ENCODE measurements at places on chromosomes 2 and 18.

DNA sequence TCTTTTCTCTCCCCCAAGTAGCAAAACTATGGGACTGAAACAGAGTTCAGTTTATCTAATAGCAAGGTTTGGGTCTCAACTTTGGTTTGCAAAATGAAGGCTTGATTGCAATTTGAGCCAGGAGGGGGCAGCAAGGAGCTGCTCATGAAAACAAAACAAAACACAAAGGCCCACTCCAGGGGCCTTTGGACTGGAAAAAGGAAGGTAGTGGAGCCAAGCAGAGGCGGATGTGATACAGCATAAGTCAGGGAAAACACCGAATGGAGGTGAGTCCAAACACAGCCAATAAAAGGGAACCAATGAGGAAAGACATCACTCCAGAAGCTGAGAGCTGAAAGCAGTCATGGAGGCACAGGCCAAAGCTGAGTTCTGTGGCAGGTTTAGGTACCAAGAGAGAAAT, 799.7 kb upstream of the ACVR2A start:
- H3K4me1 ChIP-seq, result no peaks in the 10 kb centered on the region
- H3K4me3 ChIP-seq, result no peak overlapping the region
- no peak overlapping the region for H3K27ac ChIP-seq

- H3K27ac ChIP-seq, result no peak overlapping the region
- no peak for DNase-seq
- no peaks in the 10 kb centered on the region for H3K4me1 ChIP-seq
- H3K36me3 ChIP-seq, result no peaks in the 10 kb centered on the region
Observed at GRCh38 chr2:71812736-71813135, 334.9 kb downstream of the CYP26B1 start.

GRCh38 chr18:31720867-31721266, 36.5 kb upstream of the B4GALT6 start:
- no peak overlapping the region for H3K27ac ChIP-seq
- no peaks in the 10 kb centered on the region for H3K36me3 ChIP-seq
- no peaks in the 10 kb centered on the region for H3K27me3 ChIP-seq

DNA sequence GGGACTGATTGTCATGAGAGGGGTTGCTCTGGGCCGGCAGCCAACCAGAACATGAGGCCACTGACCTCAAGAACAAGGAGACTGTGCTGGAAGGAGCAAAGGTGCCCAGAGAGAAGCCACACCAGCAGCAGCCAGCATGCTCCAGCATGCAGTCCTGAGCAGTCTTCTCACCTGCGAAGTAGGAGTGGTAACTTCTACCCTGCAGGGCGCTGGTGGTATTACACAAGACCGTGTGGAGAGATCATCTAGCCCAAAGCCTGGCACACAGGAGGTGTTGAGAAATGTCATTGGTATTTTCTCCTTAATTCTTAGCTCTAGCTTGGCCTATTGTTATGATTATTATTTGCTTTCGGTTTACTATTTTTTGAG, 132.7 kb downstream of the TSN start:
- H3K4me3 ChIP-seq, result no peak overlapping the region
- no peaks in the 10 kb centered on the region for H3K36me3 ChIP-seq
- DNase-seq, result no peak

DNA sequence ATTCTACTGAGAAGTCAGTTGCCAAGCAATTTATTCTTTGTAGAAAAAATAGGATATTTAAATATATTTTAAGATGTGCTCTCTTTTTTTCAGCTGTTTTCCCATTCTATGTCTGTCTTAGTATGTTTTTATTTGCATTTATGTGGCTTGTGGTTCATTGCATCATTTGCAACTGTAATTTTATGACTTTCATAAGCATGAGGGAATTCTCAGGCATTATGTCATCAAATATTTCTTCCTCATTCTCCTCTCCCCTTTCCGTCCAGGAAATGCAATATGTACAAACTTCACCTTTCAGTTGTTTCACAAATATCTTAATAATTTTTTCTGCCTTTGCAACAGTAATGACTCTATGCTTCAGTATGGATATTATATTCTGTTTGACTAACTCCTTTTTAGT, 560.2 kb upstream of the LRATD1 start:
- H3K36me3 ChIP-seq, result no peaks in the 10 kb centered on the region
- peaks cover 3% of the 10 kb centered on the region for H3K4me1 ChIP-seq
- no peaks in the 10 kb centered on the region for H3K27me3 ChIP-seq
- H3K27ac ChIP-seq, result no peak overlapping the region

GRCh38 chr2:119753041-119753929, 6.4 kb upstream of the PTPN4 start:
- DNase-seq, result peak; percentile 61
- H3K4me1 ChIP-seq, result no peaks in the 10 kb centered on the region
- no peak overlapping the region for H3K4me3 ChIP-seq
- H3K27ac ChIP-seq, result no peak overlapping the region
- H3K27me3 ChIP-seq, result no peaks in the 10 kb centered on the region

GRCh38 chr2:48841126-48841525, 85.6 kb upstream of the LHCGR start:
- no peaks in the 10 kb centered on the region for H3K36me3 ChIP-seq
- H3K27me3 ChIP-seq, result no peaks in the 10 kb centered on the region
- no peak for DNase-seq
- H3K4me3 ChIP-seq, result no peak overlapping the region

DNA sequence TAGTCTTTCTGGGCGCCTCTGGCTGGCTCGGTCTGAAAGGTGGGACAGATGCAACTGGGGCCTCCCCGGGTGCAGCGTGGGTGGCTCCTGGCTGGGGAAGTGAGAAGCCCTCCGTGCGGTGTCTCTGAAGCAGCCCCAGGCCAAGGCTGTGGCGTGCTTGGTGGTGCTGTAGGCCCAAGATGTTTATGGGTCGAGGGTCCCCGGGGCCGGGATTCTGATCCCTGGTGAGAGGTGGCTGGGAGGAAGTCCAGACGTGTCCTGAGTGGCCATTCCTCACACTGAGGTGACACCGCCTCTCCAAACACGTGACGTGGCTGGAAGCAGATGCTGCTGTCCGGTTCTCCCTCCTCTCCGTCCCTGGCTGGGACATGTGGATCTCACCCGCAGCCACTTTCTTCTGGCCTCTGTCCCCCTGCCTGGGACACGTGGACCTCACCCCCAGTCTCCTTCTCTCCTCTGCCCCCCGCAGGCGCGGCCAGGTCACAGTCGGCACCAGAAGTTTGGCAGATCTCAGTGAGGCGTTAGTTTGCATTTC, 12.6 kb downstream of the RTP5 start:
- peaks cover 31% of the 10 kb centered on the region for H3K4me1 ChIP-seq
- H3K27me3 ChIP-seq, result no peaks in the 10 kb centered on the region
- peak overlapping the region; percentile 67 for H3K4me3 ChIP-seq
- no peaks in the 10 kb centered on the region for H3K36me3 ChIP-seq
- H3K27ac ChIP-seq, result no peak overlapping the region

GRCh38 chr2:5959836-5960820, 267.9 kb downstream of the SOX11 start:
- no peak overlapping the region for H3K4me3 ChIP-seq
- no peaks in the 10 kb centered on the region for H3K36me3 ChIP-seq
- no peaks in the 10 kb centered on the region for H3K4me1 ChIP-seq
- no peak for DNase-seq
- H3K27me3 ChIP-seq, result no peaks in the 10 kb centered on the region
- no peak overlapping the region for H3K27ac ChIP-seq

DNA sequence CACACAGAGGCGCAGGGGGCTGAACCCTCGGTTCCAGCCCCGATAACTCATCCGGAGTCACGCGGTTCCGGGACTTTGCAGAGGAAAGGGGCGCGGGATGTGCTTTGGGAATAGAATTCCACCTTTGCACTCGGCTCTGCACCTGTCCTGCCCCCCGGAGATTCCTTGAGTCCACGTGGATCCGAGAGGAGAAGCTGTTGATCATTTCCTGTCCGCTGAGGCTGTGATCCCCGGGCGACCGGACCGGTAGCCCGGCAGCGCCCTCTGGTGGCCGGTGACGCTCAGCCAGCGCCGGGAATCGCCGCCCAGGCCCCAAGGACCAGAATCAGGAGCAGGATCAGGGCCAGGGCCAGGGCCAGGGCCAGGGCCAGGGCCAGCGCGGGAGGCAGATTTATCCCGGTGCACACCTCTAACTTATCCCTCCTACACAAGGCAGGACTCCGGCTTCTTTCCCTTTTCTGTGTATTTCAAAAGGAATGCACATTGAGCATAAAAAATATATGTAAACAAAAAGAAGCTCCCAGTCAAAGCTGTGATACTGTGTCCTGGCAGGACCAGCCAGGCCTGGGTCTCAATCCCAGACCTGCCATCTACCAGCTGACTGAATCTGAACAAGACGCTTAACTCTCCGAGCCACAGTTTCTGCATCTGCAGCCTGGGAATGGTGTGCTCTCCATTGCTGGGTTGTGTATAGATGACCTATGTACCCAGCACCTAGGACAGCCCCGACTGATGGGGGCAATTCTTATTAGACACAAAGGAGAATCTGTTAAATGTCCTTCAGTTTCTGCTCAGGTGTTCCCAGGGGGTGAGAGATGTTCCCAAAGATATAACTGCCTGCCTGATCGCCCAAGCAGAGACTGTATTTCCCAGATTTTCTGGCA, 8.5 kb upstream of the SPATA3 start:
- no peak overlapping the region for H3K27ac ChIP-seq
- DNase-seq, result peak; percentile 88
- H3K36me3 ChIP-seq, result no peaks in the 10 kb centered on the region
- H3K4me3 ChIP-seq, result peak overlapping the region; percentile 46
- peaks cover 12% of the 10 kb centered on the region for H3K27me3 ChIP-seq
- H3K4me1 ChIP-seq, result no peaks in the 10 kb centered on the region

- no peak overlapping the region for H3K27ac ChIP-seq
- no peaks in the 10 kb centered on the region for H3K4me1 ChIP-seq
- H3K27me3 ChIP-seq, result no peaks in the 10 kb centered on the region
- no peak for DNase-seq
- peaks cover 3% of the 10 kb centered on the region for H3K36me3 ChIP-seq
- no peak overlapping the region for H3K4me3 ChIP-seq
Observed at GRCh38 chr2:151795646-151796240, 32.5 kb downstream of the ARL5A start.

GRCh38 chr2:68737711-68738110, 3.1 kb downstream of the ARHGAP25 start:
- no peak overlapping the region for H3K27ac ChIP-seq
- H3K4me1 ChIP-seq, result no peaks in the 10 kb centered on the region
- H3K27me3 ChIP-seq, result no peaks in the 10 kb centered on the region
- no peaks in the 10 kb centered on the region for H3K36me3 ChIP-seq
- no peak overlapping the region for H3K4me3 ChIP-seq
- DNase-seq, result no peak

DNA sequence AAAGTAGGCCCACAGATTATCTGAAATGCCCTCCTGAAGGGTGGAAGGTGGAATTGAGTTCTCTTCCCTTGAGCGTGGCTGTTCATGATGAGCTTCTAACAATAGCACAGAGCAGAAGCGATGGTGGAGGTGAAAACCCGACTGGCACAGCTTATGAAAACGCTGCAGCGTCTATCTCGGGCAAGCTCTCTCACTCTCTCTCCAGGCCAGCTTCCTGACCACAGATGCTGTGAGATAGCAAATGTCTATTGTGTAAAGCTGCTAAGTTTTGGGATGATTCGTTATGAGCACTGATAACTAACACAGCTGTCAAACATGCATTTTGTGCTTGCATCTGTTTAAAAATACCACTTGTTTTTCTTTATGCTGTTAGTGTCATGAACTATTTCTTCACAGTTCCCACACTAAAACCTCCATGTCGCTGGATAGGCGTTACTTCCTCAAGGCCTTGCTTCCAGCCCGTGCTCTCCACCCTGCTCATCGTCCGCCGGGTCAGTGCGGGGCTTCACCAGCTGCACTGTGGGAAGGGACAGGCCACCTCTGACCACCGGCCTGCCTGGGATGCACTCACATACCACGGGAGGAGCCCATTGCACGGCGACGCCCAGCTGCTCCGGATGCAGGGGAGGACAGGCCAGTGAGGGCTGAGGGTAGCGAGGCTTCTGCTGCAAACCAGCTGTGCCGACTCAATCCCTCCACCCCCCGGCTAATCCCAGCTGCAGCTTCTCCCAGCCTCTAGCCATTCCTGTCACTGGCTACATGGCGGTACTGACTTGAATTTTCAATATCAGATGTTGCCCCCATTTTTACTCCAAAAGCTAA, 60.0 kb upstream of the OTOS start:
- H3K27ac ChIP-seq, result no peak overlapping the region
- peaks cover 30% of the 10 kb centered on the region for H3K4me1 ChIP-seq
- H3K36me3 ChIP-seq, result no peaks in the 10 kb centered on the region
- no peaks in the 10 kb centered on the region for H3K27me3 ChIP-seq
- DNase-seq, result peak; percentile 46

- no peaks in the 10 kb centered on the region for H3K27me3 ChIP-seq
- no peaks in the 10 kb centered on the region for H3K36me3 ChIP-seq
- no peak overlapping the region for H3K4me3 ChIP-seq
- H3K4me1 ChIP-seq, result no peaks in the 10 kb centered on the region
- H3K27ac ChIP-seq, result no peak overlapping the region
Observed at GRCh38 chr2:197661626-197662025, 13.8 kb downstream of the RFTN2 start.

- no peaks in the 10 kb centered on the region for H3K36me3 ChIP-seq
- no peak overlapping the region for H3K27ac ChIP-seq
- no peaks in the 10 kb centered on the region for H3K4me1 ChIP-seq
- H3K27me3 ChIP-seq, result no peaks in the 10 kb centered on the region
- no peak overlapping the region for H3K4me3 ChIP-seq
Observed at GRCh38 chr2:104976603-104977120, 61.2 kb upstream of the MRPS9 start.

DNA sequence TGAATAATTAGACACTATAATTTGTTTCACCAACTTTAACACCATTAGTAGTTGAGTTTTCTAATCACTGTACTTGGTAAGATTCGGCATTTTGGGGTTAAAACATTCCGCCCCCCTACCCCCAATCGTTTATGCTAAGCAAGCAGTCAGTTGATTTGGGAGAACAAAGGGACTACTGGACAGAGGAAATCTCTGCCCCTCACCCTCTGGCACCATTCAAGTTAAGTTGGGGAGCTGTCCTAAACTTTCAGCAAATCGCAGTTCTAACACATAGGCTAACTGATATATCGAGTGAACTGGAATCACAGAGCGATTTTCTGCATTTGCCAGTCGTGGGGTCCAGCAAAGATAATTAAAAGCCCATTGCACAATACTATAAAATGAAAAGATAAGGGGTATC, 5.6 kb downstream of the KLF7 start:
- no peaks in the 10 kb centered on the region for H3K36me3 ChIP-seq
- no peak overlapping the region for H3K4me3 ChIP-seq
- peaks cover 39% of the 10 kb centered on the region for H3K4me1 ChIP-seq
- no peak overlapping the region for H3K27ac ChIP-seq
- peaks cover 15% of the 10 kb centered on the region for H3K27me3 ChIP-seq
- peak; percentile 68 for DNase-seq

GRCh38 chr2:228334180-228334579, 152.7 kb upstream of the SPHKAP start:
- no peaks in the 10 kb centered on the region for H3K27me3 ChIP-seq
- no peak overlapping the region for H3K27ac ChIP-seq
- no peaks in the 10 kb centered on the region for H3K4me1 ChIP-seq

- no peaks in the 10 kb centered on the region for H3K4me1 ChIP-seq
- H3K27me3 ChIP-seq, result no peaks in the 10 kb centered on the region
- H3K4me3 ChIP-seq, result no peak overlapping the region
Observed at GRCh38 chr18:70132999-70133398, 72.5 kb downstream of the RTTN start.

DNA sequence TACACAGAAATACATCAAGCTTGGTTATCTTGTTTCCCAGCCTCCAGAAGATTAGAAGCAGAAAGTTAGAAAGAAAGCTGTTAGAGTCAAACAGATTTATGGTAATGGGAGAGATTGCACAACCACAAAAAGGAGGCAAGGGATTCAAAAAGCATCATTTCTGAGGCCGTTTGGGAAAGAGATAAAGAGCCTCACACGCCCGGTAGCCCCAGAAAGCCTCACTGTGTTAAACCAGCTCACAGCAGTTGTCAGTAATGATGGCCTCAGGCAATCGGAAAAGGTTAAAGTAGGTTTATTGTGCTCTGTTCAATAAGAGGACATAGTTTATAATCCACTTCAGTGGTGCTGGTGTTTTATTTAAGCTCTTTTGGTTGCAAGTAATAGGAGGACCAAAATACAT, 111.3 kb downstream of the DCC start:
- peak; percentile 9 for DNase-seq
- no peaks in the 10 kb centered on the region for H3K4me1 ChIP-seq
- no peaks in the 10 kb centered on the region for H3K36me3 ChIP-seq
- no peak overlapping the region for H3K27ac ChIP-seq
